ENCODE measurements at places on chromosomes 4 and X.

DNA sequence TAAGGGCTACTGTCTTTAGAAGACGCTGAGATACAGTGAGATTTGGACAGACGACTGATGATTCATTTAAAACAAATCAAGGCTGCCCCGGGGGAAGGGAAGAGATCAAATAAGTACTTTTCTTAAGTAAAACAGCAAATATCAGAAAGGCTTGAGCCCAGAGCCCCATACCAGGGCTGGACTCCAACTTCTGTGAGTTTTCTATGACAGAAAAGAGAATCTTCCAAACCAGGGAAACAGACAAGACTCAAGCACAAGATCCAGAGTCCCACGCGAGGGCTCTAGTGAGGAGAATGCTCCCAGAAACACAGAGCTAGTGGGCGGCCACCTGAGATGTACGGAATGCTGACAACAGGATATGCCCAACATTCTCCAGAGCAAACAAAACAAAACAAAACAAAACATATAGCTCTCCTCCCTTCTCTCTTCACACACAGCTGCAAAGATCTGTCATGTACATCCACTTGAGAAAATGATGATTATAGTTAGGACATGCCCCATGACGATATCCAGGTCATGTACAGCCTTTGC lies 13.1 kb downstream of the ACSL1 start:
- no peak for DNase-seq

GRCh38 chr4:141713185-141713584 lies 76.8 kb downstream of the IL15 start:
- DNase-seq, result no peak

DNA sequence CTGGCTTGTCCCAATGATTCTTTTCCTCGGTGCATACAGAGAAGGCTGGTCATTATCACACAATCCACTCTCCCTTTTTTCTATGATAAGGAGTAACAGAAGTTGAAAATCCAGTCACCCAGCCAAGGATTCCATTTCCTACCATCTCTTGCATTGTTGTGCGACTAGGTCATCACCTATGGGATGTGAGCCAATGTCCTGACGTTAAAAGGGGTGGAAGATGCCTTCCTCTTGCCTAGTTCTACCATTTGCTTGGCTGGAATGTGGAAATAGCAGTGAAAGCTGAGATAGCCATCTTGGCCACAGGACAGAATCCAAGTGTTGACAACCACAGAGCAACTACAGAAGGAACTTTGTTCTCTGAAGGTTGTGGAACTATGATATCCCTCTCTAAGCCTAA lies 132.2 kb upstream of the KIT start:
- DNase-seq, result no peak

- DNase-seq, result no peak
Observed at GRCh38 chr4:27357283-27357682, 496.6 kb downstream of the STIM2 start.

GRCh38 chr4:182111586-182111985 lies 131.6 kb upstream of the TENM3 start:
- DNase-seq, result no peak

- no peak for DNase-seq
Observed at GRCh38 chr4:3304831-3305609, 12.2 kb downstream of the RGS12 start.

DNA sequence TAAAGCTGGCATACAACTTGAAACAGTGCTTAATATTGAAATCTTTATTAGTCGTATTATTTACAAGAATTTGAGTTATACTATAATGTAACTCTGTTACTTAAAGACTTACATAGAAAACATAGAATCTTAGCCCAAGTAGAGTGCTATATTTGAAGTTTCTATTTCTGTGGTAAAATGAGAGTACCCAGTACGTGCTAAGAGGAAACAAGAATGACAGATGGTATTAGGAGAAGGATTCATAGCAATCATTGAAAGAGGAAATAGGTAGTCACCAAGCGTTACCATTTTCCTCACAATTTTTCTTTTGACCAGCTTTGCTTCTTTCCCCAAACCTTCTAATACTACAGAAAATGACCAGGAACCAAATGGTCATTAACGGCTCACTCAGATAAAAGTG lies 412.1 kb upstream of the GRIA3 start:
- DNase-seq, result no peak

DNA sequence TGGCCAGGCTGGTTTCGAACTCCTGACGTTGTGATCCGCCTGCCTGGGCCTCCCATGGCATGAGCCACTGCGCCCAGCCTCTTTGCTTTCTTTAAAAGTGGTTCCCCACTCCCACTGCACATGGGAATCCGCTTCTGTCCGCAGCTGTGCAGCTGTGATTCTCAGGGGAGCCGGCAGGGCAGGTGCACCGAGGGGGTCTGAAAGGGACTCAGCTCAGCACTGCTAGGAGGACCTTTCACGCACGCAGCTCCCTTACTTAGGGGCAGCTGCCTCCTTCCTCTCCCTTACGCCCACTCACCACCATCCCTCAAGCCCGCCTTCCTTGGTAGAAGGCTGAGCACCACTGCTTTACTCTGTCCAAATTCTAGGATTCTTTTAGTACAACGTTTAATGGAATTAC lies 40.4 kb upstream of the CYP4V2 start:
- no peak for DNase-seq

Data from activated CD8-positive, alpha-beta memory T cell treated with anti-CD3 and anti-CD28 coated beads, Interleukin-2, amount 50 U/mL, for 48 hours (primary cell).